ENCODE measurements at places on chromosomes 1 and 21.

DNA sequence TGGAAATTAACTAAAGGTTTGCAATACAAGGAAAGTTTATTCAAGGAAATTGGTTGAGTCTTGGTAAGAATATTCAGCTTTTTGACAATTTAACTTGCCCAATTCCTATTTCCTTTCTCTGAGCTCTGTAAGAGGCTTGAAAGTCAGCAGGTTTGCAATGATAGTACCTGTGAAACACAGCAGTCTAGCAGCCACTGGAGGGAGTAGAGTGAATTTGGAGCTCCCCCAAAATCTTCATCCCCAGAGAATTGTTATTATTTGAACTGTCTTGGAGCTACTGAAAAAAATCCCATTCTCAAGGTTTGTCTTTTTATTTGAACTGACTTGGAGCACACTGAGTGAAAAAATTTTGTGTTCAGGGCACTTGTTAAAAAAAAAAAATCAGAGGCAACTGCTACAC lies 654.2 kb upstream of the PKN2 start:
- H3K27me3 ChIP-seq: no peaks in the 10 kb centered on the region
- DNase-seq: no peak
- H3K4me1 ChIP-seq: no peaks in the 10 kb centered on the region

DNA sequence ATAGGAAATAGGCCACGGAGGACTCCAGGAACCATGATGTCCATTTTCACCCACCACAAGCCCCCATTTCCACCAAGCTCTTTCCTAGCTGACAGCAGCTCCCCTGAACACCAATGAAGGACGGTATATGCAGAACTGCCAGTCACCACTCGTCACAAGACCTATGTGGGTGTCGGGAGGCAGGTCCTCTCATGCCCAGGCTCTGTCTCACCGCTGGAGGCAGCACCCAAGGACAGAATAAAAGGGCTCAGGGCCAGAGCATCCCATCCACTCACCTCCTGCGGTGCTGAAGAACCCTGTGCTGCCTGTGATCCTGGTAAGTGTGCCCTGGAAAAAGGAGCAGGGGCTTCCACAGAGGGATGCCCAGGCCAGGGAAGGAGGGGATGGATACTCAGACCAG lies at the start of gene LCE1F:
Gene LCE1F (plus strand): TSS at position 266 of the 400 bp plus-strand sequence. CDS start 1,232 bp downstream, outside the sequence.
- no peaks in the 10 kb centered on the region for H3K4me1 ChIP-seq
- H3K27ac ChIP-seq: no peak within 1 kb of the TSS
- DNase-seq: no peak
- no peaks in the 10 kb centered on the region for H3K27me3 ChIP-seq
- H3K36me3 ChIP-seq: no peaks in the 10 kb centered on the region
- no peak within 1 kb of the TSS for H3K4me3 ChIP-seq

GRCh38 chr1:160143695-160144094 lies 7.7 kb upstream of the ATP1A4 start:
- DNase-seq: no peak
- no peaks in the 10 kb centered on the region for H3K36me3 ChIP-seq
- no peaks in the 10 kb centered on the region for H3K27me3 ChIP-seq
- no peak overlapping the region for H3K27ac ChIP-seq

DNA sequence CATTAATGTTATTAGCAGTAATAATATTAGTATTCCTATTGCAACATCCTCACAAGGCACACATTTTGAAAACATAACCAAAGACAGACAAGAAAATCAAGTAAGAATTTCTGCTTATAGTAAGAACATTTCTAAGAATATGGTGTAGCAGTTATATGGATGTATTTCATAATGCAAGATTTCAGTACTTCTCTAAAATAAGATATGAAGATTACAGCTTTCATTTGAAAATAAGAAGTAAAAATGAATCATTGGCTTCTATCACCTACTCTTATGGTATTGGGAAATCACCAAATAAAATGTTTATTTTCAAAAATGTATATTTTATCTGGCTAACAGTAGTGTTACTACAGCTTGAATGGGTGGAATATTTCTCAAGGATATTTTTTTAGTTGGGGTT lies 103.8 kb upstream of the USP25 start:
- no peaks in the 10 kb centered on the region for H3K4me1 ChIP-seq
- no peaks in the 10 kb centered on the region for H3K27me3 ChIP-seq

All from aorta (tissue), 5 donors.